Cardiac muscle cell (in vitro differentiated cells and primary cell): ENCODE measurements at places on chromosomes 6 and 20.

GRCh38 chr20:58753922-58754551, 61.4 kb downstream of the NPEPL1 start:
- H3K4me1 ChIP-seq, result no peaks in the 10 kb centered on the region
- no peak for DNase-seq
- H3K27me3 ChIP-seq, result peaks cover 6% of the 10 kb centered on the region
- no peak overlapping the region for H3K27ac ChIP-seq

GRCh38 chr20:19976595-19977372, 40.4 kb upstream of the NAA20 start:
- H3K4me1 ChIP-seq, result peaks cover 49% of the 10 kb centered on the region
- peak overlapping the region; percentile 97 for H3K27ac ChIP-seq
- no peak overlapping the region for H3K4me3 ChIP-seq
- H3K36me3 ChIP-seq, result no peaks in the 10 kb centered on the region

GRCh38 chr6:111625461-111626391, 20.0 kb upstream of the TRAF3IP2 start:
- peaks cover 25% of the 10 kb centered on the region for H3K4me1 ChIP-seq
- no peak overlapping the region for H3K4me3 ChIP-seq
- DNase-seq, result peak; percentile 60
- H3K27me3 ChIP-seq, result no peaks in the 10 kb centered on the region
- H3K27ac ChIP-seq, result no peak overlapping the region

- H3K27ac ChIP-seq, result no peak overlapping the region
- H3K4me1 ChIP-seq, result no peaks in the 10 kb centered on the region
- no peak overlapping the region for H3K4me3 ChIP-seq
- H3K36me3 ChIP-seq, result peaks cover 53% of the 10 kb centered on the region
- no peak for DNase-seq
Observed at GRCh38 chr20:13809373-13809772, 24.5 kb downstream of the NDUFAF5 start.

DNA sequence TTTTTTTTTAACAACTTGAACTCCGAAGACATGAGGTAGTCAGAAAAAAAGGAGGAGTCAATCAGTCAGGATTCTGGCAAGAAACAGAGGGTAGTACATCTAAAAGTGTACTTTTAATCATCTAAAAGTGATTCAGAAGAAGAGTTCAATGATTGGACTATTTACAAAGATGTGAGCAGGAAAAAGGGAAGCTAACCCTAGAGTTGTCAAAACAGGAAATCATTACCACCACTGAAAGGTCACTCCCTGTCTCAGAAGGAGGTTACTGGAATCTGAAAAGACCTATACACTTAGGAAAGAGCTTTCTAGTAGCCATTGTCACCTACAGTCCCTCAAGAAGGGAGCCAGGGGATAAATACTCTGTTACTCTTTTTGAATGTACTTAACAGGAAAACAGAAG, 16.7 kb upstream of the LMBRD1 start:
- no peak for DNase-seq
- no peak overlapping the region for H3K4me3 ChIP-seq
- H3K4me1 ChIP-seq, result no peaks in the 10 kb centered on the region
- no peak overlapping the region for H3K27ac ChIP-seq
- no peaks in the 10 kb centered on the region for H3K27me3 ChIP-seq
